ENCODE measurements at places on chromosomes 2 and 18.

GRCh38 chr18:76620321-76621170 is 125.5 kb upstream of the ZNF516 start:
- peak; percentile 8 for DNase-seq

GRCh38 chr2:179106676-179107428 is 56.9 kb upstream of the CCDC141 start:
- no peak for DNase-seq

- no peak for DNase-seq
These were observed 98.3 kb upstream of the LDLRAD4 start for GRCh38 chr18:13120255-13120654.

GRCh38 chr18:6871566-6871965 is 142.1 kb downstream of the ARHGAP28 start:
- no peak for DNase-seq

DNA sequence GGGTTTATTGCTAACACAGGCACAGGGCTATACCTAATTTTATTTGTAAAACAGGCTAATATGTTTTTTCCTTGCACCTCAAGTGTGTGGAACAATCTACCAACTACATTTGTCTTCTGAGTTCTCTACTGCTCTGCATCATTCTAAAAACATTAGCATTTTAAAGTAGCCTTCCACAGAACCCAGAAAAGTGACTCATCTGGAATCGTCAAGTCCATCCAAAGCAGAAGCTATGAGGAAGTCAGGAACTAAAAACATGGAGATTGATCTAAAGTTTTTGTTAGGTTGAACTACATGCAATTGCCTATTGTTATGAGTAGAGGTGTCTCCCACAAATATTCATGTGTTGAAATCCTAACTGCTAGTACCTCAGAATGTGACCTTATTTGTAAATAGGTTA is 70.9 kb downstream of the SUCLG1 start:
- DNase-seq: no peak

DNA sequence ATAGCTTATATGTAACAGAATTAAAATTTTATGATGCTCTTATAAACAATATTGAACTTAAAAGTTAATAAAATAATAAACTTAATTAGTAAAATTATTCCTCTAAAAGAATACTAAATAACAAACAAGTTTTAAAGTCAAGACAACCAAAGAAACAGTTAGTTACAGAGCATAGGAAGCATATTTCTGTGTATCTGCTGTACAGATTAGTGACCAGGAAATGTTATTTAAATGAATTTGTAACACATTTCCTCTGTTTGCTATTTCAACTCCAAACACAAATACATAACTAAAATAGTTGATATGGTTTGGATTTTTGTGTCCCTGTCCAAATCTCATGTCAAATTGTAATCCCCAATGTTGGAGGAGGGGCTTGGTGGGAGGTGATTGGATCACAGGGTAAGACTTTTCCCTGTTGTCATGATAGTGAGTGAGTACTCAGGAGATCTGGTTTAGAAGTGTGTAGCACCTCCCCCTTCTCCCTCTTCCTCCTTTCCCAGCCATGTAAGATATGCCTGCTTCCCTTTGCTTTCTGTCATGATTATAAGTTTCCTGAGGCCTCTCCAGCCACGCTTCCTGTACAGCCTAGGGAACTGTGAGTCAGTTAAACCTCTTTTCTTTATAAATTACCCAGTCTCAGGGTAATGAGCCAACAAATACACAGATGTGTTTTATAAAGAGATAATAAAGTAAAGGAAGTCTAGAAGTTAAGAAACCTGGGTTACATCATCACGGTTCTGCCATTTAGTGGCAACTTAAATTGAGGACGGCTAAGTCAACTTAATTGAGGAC is 51.8 kb downstream of the ROCK2 start:
- no peak for DNase-seq

GRCh38 chr2:217392930-217393584 is 533.2 kb upstream of the TNP1 start:
- no peak for DNase-seq

DNA sequence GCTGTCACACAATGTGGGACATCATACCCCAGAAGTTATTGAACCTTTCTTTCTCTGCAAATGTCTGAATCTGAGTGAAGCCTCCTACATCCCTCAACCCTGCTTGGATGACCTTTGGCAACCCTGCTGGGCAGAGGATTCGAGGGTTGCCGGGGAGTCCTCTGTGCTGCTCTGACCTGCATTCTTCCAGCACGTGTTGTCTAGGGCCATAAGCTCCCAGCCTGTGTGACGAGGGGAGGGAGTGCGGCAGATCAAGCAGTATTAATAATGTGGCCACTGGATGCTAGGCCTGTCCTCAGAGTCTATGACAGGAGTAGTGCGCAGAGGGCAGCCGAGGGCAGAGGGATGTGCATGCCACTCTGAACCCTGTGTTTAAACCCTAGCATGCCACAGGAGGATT is 58.8 kb downstream of the RPL37A start:
- DNase-seq: no peak

DNA sequence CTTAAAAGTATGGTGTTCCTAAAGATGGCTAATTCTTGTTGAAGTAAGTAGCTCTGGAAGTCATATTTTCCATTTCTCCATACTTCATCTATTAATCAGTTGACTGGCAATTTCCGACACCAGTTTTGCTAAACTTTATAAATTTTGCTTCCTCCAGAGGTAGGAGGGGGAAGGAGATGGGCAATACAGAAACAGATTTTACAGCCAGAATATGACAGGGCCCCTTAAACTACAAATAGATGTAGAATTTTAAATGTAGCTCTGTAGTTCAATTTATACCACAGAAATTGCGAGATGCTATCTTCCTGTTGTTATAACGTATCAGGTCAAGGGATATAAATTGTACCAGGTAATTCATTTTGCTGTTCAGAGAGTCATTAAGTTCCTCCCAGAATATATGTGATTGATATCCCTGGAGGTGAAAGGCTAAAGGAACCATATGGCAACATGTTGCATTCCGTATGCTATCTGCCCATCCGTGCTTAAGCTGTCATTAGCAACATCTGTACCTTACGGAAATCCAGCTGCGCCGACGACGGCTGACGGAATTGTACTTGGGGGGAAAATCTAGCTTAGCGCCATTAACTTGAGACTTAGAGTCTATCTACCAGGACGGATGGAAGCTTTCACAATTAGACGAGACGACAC is 8.4 kb upstream of the NR4A2 start:
- DNase-seq: no peak

- DNase-seq: no peak
These were observed 232.1 kb downstream of the LOXHD1 start for GRCh38 chr18:46424898-46425297.

DNA sequence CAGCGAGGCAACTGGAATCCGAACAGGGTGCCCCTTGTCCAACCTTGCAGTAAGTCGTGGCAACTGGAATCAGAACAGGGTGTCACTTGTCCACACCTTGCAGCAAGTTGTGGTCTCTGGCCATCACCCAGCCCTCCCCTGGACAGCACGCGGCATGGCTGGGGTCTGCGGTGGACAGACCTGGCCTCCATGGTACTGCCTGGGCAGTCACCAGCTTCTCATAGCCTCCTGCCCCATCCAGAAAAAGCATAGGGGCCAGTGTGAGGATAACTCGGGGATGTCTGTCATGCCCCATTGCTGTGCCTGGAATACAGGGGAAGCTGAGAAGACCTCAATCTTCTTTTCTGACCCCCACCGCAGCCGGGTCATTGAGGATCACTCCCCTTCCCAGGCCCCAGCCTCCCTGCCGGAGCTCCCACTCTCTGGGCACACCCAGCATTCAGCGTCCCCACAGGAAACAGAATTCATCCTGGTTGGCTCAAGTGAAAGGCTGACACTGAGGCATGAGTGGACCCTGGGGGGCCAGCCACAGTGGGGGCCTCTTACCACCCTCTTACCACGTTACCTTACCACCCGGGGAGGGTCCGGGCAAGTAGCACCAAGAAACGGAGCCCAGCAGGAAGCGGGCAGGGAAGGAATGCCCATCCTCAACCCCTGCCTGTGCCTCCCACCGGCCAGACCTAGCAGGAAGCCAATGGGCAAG is 68.0 kb upstream of the RAB6C start:
- DNase-seq: no peak

DNA sequence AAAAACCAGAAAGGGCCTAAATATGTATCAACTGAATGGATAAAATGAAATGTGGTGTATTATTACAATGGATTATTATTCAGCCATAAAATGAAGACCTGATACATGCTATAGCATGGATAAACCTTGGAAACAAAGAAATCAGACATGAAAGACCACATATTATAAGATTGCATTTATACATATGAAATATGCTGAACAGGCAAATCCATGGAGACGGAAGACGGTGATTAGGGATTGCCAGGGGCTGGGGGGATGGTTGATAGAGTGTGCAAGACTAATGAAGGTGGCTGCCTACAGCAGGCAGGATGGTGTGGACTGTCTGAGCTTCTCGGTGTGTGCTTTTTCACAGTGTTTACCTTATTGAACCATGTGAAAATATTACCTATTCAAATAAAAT is 11.4 kb upstream of the AFG3L2 start:
- DNase-seq: no peak

GRCh38 chr2:57842531-57842930 is 204.1 kb upstream of the VRK2 start:
- DNase-seq: no peak

DNA sequence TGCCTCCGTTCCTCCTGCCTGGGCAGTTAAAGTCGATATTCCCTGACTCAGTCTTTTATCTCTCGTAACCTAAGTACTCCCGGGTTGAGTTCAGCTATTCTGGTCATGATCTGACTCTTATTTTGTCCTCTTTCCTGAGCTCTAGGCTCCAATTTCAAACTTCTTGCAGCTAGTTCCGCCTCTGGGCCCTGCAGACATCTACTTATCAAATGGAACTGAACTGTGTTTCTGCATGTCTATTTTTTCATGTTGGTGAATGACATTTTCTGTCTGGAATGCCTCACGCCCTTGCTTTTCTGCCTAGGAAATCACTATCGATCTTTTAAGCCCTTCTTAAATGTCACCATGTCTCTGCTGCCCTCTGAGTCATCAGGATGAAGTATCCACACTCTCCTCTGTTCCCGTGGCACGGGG is 101.5 kb downstream of the VAPA start:
- no peak for DNase-seq

DNA sequence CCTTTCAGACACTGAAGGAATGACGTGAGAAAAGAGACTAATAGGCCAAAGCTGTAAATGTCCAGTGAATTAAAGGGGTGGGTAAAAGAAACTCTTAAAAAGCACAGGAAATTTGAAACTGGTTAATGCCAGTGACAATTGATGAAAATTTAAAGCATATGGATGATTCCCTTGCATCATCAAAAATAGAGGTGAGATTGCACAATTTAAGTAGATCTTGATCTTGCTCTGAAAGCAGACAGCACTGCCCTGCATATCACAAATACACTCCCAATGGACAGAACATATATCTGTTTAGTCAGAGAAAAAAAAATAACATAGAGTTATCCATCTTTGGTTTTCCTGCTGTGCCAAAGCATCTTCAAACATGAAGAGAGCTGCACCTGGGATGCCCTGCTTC is 86.7 kb upstream of the UBE2E3 start:
- DNase-seq: no peak

- DNase-seq: no peak
These were observed 50.5 kb downstream of the RAB27B start for GRCh38 chr18:54878659-54879358.

- DNase-seq: no peak
These were observed 43.0 kb downstream of the MEMO1 start for GRCh38 chr2:31967790-31968189.

DNA sequence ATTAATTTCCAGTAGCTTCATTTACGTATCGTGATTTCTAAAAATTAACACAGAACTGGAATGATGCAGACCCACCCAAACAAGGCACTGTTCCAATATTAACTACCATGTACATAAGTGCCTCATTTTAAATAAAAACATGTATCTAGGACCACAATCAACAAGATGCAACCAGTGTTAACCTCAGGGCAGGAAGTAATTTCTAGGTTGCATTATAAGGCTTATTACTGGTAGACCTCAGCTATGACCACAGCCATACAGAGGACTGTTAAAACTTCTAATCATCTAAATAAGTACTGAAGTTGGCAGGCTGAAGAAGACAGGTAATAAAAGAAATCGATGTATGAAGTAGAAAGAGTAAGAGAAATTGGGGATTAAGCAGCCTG is 262.9 kb downstream of the HDAC4 start:
- no peak for DNase-seq

DNA sequence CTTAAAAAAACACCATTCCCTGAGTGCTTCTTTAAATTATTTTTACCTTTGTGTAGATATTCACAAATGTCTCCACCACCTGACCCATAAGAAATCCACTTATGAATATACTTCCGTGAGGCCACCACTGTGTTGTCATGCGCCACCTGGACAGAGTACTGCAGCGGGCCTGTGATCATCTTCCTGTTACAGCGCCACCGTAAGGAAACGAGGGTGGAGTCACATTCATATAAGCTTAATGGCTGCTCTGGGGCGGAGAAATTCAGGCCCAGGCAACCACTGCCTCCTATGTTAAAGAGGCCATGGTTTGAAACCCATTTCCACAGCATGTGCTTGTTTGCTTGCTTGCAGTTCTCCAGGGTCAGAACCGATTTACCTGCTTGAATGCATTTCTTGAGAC is 17.7 kb downstream of the PLA2R1 start:
- no peak for DNase-seq

DNA sequence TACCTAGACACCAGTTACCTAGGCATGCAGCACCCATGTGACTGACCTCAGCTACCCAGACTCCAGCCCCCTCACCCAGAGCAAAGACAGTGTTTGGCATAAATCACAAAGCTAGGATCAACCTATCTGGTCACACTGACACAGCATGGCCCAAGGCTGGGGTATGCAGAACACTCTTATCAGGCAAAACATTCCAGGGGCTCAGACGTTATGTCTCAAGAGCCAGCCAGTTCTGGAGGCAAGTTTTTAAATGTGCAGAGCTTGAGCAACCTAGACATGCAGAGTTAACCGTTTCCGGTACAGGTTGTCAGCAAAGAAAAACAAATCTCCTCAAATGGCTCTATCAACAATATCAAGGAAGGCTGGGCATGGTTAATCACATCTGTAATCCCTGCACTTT is 92.8 kb downstream of the AP1S3 start:
- DNase-seq: no peak

GRCh38 chr18:3383381-3383915 is 66.5 kb upstream of the TGIF1 start:
- no peak for DNase-seq

All from stimulated activated CD8-positive, alpha-beta memory T cell treated with anti-CD3 and anti-CD28 coated beads, Interleukin-7, amount 100 ng/mL, for 4 hours (primary cell).